Renal cortex interstitium (tissue), 15 donors: ENCODE measurements at places on chromosomes 4 and X. TPM values are rescaled to one million over a fixed set of nuclear protein-coding genes. Genes with fewer than 3 reads are reported as not detected.

GRCh38 chrX:154024271-154024670 is 4.6 kb upstream of the IRAK1 start:
- no peak for DNase-seq

GRCh38 chr4:40954088-40954668 is 204.4 kb downstream of the NSUN7 start:
- DNase-seq = no peak

- no peak for DNase-seq
These were observed 30.5 kb upstream of the NAP1L5 start for GRCh38 chr4:88728146-88728545.

Gene HPSE
- polyA plus RNA-seq = 1.7 TPM

Gene CLDN34
- polyA plus RNA-seq = 0.15 TPM

Gene MAGEC1
- polyA plus RNA-seq = not detected
